ENCODE measurements at places on chromosomes 12 and 14. TPM values are rescaled to one million over a fixed set of nuclear protein-coding genes. Genes with fewer than 3 reads are reported as not detected.

- DNase-seq, result peak; percentile 9
Observed at GRCh38 chr12:107126796-107127481, 33.6 kb upstream of the CRY1 start.

DNA sequence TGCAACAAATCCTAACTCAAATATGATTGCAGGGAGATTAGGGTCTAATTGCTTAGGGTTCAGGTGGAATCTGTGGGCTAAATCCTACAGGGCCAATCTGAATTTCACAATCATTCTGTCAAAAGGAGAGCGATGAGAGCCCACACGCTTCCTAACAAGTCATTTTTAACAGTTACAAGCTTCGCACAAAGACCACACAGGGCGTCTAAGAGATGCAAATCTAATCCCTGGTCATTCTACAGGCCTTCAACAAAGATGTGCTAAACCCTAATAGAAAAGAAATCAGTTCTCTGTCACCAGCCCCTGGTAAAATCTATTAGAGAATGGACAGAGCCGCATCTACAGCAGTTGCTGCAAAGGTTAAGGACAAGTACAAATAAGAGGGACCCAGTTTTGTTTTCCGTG is 15.3 kb downstream of the NKX2-1 start:
- DNase-seq, result no peak

DNA sequence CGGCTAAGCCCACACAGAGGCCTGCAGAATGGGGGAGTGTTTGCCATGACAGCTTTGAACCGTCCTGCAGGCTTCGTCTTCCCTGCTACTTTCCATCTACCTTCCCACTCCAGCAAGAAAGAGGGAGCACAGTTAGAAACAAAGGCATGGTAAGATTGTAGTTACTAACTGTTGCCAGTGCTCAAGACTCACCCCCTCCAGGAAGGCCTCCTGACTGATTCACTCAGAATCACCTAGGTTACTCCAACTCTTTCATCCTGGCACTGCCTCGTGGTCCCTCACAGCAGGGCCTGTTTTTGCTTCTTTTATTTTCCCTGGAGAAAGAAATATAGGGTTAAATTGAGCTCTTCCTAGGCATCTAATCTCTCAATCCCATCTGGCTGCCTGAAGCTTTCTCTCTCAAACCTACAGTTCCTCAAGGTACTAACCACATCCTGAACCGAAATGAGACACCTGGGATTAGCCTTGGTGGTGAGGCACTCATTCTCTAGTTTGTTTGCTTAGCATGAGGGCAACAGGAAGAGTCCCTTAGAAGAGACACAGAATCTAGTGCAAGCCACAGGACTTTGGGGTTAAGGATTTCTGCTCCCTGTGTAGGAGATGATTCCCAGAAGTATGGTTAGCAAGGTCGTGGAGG is 7.8 kb downstream of the GALNT6 start:
- peak; percentile 49 for DNase-seq

DNA sequence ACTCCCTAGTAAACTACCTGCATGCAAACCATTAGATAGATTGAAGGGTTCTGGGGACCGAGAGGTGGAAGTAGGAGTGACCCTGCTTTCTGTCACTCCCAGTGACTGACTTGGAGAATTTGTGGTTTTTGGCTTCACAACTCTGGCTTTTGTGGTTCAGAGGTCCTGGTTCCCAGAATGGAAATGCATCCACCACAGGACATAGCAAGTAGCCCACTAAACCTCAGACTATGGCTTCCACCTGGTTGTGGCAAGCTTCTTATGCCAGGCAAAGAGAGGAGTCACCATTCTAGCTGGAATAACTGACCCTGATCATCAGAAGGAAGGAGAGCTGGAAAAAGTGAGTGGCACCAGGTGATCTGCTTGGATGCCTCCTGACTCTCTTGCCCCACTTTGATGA is 162.4 kb upstream of the TMEM260 start:
- DNase-seq, result no peak

TMTC2 gene
- 2.6 TPM for total RNA-seq

TIMELESS gene
- total RNA-seq, result 9.8 TPM

Data from H4 (cell line).